ENCODE measurements at places on chromosomes 2 and 18.

DNA sequence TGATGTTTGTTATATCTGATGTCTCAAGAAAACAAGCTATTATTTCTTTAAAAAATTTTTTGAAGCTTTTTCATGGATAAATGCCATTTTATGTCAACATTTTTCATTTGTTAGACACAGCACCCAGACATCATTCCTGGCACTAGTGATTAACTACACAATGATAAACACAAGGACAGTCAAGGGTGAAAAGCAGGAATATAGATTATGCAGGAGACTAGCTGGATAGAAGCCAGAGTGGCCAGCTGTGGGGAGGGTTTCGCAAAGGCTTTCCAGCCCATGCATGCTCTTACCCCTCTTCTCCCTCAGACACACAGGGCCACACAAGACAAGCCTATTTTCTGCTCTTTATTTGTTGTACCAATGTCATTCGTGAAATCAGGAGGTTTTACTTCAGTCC lies 127.1 kb upstream of the TTC39C start:
- DNase-seq = no peak

DNA sequence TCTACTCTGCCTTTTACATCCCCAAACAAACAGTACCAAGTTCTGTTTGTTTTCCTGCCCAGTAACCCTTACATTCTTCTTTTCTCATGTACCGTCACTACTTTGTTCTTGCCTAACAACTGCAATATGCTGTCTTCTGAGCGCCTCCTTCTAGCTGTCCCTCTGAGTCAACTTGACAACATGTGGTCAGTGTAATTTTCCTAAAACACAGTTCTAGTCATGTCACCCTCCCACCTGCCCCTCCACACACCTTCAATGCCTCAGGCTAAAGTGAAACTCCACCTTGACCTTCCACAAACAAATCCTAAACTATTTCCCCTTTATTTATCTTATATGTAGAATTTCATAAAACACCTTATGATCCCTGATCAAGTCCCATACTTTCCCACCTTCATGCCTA lies 124.6 kb upstream of the CD302 start:
- DNase-seq = peak; percentile 33

DNA sequence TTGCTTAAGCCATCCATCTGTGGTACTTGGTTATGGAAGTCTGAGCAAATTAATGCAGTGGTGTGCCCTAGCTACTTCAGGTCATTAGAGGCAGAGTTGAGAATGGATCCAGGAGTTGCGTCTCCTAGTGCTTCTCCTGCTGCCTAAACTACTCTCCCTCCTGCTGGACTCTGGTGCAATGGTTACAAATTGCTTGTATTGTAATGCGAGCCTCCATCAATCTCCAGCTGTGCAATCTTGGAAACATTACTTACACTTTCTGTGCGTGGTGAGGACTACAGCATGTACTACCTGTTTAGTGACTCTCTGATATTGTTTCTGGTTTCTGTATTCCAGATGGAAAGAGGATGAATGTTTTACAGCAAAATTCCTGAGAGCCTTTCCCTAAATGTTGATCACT lies 119.0 kb upstream of the CYRIA start:
- no peak for DNase-seq

DNA sequence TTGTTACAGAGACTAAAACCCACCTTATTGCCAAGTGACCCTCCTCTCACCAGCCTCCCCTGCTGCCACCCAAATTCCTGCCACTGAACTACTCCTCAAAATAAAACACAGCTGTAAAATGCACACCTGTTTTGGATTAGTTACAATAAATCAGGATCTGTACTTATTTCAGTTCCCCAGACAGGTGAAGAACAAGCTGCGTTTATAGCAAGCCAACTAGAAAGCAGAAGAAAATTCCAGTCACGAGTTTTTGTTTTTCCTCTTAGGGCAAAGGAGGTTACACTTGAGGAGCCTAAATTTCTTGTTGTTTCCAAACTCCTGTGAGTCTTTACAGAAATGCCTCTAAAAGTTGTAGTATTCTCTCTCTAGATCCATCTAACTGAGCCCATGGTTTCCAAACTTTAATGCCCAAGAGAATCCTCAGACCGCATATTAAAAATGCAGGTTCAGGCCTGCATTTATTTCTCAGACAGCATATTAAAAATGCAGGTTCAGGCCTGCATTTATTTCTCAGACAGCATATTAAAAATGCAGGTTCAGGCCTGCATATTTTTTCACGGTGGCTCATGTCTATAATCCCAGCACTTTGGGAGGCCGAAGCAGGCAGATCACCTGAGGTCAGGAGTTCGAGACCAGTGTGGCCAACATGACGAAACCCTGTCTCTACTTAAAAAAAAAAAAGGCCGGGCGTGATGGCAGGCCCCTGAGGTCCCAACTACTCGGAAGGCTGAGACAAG lies 62.2 kb downstream of the ALPK2 start:
- no peak for DNase-seq

GRCh38 chr2:96407041-96407918 lies 71.7 kb downstream of the NCAPH start:
- peak; percentile 82 for DNase-seq

GRCh38 chr18:41025666-41026065 lies 929.4 kb upstream of the PIK3C3 start:
- DNase-seq = no peak

DNA sequence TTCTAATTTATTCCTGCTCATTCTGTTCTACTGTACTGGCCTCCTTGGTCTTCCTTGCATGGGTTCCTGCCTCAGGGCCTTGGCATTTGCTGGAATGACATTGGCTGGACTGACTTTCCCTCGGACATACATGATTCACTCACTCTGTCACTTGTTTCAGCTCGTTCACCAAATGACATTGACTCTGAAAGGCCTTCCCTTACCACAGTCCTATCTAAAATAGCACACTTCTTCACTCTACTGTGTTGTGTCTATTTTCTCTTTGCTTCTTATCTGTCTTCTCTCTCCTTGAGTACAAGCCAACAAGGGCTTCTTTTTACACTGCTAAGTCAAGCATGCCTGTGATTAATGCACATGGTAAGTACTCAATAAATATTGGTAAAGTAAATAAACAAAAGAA lies 65.6 kb downstream of the SCG2 start:
- no peak for DNase-seq

- DNase-seq = no peak
Measured at GRCh38 chr2:197152451-197153228, 157.9 kb downstream of the ANKRD44 start.

DNA sequence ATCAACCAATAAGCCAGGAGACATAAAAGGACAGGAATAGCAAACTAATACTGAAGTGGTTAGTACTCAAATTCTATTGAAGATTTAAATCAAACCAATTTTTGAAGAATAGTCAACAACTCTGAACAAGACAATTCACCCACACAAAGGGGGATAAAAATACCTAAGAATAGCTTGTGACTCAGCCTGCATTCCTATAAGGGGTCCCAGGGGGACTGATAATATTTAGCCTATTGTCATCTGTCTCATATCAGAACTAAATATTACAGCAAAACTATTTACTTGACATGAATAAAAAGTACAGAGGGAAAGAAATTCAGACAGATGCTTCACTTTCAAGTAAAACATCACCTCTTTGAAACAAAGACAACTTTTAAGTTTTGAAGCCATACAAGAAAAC lies 7.7 kb downstream of the ITSN2 start:
- DNase-seq = no peak

GRCh38 chr18:21826196-21826595 lies 85.6 kb downstream of the MIB1 start:
- DNase-seq = peak; percentile 24

DNA sequence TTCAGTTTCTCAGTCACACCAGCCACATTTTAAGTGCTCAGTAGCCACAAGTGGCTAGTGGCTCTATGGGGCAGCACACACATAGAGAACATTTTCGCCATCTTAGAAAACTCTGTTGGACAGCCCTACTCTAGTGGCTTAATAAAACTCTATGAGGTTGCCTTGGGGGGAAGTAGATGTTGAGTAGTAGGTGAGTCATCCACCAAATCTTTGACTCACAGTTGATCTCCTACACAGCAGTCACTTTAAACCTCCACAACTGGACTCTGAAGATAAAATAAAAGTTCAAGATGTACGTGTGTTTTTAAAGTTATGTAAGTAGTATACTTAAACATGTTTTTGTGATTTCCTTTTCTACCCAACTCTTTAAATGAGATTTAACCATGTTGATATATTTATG lies 379.0 kb downstream of the SETBP1 start:
- peak; percentile 68 for DNase-seq

- peak; percentile 6 for DNase-seq
Measured at GRCh38 chr18:28045176-28045810, 131.6 kb downstream of the CDH2 start.

- peak; percentile 71 for DNase-seq
Measured at GRCh38 chr2:74876081-74876886, 42.4 kb downstream of the HK2 start.

GRCh38 chr2:21303876-21304275 lies 180.1 kb downstream of the TDRD15 start:
- DNase-seq = no peak

DNA sequence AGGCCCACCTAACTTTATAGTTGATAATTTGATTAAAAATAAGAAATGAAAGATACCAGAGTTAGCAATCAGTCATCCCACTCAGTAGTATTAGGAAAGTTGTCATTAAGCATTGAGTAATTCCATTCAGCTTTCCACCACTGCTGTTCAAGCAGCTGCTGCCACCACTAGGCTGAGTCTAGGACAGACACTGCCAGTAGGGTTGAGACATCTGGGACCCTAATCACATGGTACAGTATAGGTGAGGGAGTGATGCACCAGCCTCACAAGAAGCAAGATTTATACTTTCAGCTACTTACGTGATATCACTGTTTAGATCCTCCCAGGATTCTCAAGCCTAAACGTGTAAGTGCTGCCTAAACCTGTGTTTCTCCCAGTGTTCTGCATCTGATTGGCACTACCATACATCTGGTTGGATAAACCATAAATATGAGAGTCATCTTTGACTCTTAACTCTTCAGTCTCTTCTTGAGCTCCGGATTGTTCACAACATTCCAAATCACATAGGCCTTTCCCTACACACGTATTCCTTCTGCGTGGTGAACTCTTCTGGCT lies 3.2 kb downstream of the UBXN4 start:
- DNase-seq = peak; percentile 6

DNA sequence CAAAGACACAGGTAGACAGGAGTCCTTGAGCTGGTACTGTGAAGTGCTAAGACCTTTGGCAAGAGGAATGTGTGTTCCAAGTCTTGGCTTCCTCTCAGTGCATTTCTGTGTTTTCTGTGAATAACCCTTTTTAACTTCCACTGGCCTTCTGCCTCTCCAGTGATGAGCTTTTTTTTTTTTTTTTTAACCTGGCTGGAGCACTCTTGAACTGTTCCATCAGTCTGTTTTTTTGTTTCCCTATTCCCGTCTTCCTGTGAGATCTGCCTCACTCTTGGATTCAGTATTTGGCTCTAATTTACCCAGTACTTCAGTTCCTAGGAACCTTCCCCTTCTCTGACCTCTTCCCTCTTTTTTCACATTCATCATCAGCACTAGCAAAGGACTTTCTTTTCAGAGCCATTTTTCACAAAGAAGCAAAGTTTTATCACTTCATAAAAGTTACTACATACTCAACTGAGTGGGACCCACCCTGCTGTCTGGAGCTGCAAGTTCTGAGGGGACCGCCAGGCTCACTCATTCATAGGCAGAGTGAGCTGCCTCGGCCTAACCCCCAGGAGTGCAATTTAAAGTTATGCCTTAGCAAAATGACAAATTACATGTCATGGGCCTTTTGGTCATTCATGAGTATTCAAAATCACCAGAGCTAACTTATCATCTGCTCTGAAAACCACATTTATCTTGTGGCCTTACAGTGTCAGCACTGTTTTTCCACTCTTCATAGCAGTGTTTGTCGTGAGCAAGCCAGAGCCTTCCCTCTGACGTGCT lies 126.9 kb upstream of the DAPL1 start:
- DNase-seq = no peak

- DNase-seq = peak; percentile 13
Measured at GRCh38 chr2:177325554-177325953, 61.0 kb upstream of the NFE2L2 start.

- DNase-seq = no peak
Measured at GRCh38 chr2:207327513-207327912, 161.8 kb upstream of the KLF7 start.

- DNase-seq = no peak
Measured at GRCh38 chr2:241598061-241598460, 38.9 kb downstream of the THAP4 start.

DNA sequence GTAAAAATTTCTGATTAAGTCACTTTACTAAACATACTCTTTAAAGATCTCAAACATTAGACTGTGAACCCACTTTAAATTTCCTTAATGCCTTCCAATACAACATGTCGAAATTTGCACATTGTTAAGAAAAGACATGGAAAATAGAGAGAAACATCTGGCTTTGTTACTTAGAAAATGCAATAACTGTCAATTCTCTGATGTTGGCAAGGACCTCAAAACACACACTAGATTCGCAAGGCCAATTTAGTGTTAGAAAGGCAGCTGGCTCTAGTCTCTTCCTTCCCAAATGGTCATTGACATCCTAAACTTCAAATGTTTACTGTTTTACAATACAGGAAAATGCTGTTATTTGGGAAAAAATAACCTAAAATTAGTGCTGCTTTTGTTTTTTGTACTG lies 110.6 kb downstream of the UPP2 start:
- no peak for DNase-seq

DNA sequence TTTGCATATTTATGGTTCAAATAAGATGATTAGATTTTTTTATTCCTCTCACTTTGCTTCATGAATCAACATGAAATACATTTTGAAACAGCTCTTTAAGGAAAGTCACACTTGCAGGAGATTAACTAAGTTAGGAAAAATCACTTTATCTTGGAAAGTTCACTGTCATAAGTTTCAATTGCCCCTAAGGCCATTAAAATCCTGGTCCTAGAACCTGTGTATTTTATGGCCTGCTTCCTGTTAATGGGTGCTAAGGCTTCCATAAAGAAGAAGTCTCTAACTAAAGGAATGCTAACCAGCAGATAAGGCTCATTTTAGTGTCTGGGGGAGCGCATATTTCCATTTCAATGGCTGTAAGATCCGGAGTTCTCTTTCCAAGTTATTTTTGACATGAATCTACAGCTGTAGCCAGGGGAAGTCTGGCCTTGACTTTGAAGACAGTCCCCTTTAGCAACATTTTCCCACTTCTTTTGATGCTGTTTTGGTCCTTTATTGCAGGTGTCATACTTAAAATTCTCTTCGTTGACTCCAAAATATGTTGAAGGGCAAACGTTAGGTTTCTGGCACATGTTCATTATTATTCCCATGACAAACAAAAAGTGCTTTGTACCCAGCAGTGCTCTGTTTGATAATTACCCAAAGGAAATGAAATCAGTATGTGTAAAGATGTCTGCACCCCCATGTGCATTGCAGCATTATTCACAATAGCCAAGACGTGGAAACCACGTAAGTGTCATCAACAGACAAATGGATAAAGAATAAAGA lies 34.4 kb upstream of the SH3BP4 start:
- peak; percentile 2 for DNase-seq

GRCh38 chr2:224816816-224817215 lies 100.7 kb upstream of the CCDC195 start:
- DNase-seq = peak; percentile 79

- no peak for DNase-seq
Measured at GRCh38 chr2:167423731-167424130, 535.5 kb downstream of the XIRP2 start.
